ENCODE measurements at places on chromosomes 2 and 18.

DNA sequence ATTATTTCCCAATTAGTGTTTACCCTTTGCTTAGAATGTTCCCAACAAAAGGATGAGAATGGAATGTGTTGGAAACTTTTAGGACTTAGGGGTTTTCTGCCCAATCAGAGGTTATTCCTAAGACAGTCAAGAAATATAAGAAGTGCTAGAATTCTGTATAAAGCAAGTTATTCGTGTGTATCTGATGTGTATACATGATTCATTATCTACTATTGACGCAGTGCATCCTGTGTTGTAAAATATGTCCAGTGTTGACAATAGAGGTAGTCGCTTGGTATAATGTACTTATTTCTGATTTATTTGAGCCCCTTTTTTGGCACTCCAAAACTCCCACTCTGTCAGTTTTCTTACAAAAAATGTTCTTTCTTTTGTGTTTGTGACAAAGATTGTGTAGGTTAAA is 881 bp downstream of the PIKFYVE start:
- DNase-seq = no peak

GRCh38 chr2:12501469-12502158 is 215.1 kb upstream of the TRIB2 start:
- DNase-seq = peak; percentile 76

GRCh38 chr18:23143016-23143814 is 7.9 kb downstream of the CABLES1 start:
- no peak for DNase-seq

- DNase-seq = no peak
Observed at GRCh38 chr2:241300000-241300399, 15.5 kb downstream of the HDLBP start.

- DNase-seq = no peak
Observed at GRCh38 chr2:134284119-134284670, 30.3 kb downstream of the MGAT5 start.

GRCh38 chr2:181646415-181646987 is 10.4 kb downstream of the CERKL start:
- DNase-seq = no peak

DNA sequence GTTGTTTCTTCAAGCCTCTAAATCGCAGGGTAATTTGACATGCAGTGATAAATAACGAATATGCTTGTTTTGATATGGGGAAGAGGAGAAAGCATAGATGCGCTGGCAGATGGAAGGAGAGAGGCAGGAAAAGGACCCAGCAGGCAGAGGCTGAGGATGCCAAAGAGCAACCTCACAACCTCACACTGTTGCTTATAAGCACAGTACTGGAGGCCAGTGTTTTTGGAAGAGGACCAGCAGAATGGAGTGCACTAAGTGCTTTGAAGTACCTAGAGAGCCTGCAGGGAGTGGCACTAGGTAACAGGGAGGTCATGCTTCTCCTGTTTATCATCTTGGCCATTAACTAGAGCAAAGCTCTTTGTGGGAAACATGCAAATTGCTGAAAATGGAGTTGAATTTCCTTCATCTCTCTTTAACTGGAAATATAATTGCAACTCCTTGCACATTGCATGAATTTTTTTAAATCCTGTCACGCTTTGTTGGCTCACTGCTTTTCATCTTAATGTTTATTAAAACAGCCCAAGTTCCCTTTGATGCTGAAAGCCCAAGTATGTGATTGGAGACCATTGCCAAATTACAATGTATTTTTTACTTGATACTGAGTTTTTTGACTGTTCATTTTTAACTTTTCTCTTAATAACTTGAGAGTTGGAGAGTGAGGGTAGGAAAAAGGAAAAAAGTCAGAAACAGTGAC is 236.4 kb downstream of the LRRTM1 start:
- DNase-seq = no peak

DNA sequence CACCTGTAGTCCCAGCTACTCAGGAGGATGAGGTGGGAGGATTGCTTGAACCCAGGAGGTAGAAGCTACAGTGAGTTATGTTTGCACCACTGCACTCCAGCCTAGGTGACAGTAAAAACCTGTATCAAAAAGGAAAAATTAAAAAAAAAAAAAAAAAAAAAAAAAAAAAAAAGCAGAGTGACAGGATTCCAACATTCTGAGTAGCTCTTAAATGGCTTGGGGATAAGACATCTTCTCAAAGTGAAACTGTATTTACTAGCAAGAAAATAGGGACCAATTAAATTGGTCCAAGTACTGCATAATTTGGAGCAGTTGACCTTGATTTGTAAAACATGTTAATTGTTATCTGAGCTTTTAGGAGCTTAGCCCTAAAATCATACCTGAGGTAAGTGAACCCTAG is 65.7 kb upstream of the TMEM247 start:
- no peak for DNase-seq

DNA sequence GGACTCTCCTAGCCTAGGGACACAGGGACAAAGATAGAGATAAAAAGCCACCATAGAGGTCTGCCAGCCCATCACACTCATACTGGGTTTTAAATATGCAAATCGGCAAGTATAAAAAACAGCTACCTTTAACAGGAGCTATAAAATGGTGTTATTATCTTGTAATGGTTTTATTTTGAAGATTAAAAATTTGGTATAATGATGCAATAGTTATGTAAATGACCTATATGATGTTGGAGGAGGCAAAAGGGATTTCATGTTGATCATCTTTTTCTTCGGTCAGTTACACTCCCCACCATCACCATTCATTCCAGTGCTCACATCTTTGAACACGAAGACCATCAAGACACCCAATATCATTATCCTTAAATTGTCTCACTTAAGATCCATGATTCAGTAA is 11.2 kb downstream of the ZNF521 start:
- DNase-seq = no peak

- DNase-seq = no peak
Observed at GRCh38 chr2:28219138-28219537, 173.5 kb upstream of the FOSL2 start.

GRCh38 chr2:37639631-37640030 is 31.8 kb downstream of the CDC42EP3 start:
- DNase-seq = no peak

DNA sequence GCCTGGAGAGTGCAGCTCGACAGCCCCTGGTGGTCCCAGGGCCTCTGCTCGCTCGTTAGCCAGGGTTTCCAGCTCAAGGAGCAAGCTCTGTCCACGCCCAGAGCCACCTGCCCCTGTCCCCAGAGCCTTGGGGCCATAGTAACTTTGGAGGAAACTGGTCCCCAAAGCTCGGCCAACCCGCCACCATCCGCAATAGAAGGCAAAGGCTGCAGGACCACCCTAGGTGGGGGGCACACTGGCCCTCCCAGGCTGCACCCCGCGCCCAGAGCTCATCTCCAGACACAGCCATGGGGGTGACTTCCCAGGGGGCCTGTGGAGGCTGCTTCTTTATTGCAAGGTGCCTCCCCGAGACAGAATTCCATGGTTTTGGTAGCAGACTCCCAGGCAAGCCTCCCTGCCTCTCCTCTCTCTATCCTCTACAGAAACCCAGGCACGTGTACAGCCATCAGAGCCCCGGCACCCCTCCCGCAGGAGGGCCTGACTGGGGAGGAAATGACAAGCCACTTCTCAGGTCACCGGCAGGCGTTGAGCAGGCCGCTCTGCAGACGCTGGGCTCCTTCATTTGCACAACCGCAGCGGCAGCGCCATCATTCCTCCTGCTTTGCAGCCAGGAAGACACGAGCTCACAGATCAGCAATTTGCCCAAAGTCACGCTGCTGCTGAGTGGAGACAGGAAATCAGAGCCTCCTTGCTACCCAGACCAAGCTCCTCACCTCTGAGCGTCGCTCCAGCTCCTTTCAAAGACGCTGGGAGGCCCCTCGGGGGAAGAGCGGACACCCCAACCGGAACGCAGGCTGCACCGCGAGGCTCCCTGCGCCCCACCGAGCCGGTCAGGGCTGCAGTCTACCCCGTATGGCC is 80.2 kb downstream of the NDUFA10 start:
- DNase-seq = no peak

DNA sequence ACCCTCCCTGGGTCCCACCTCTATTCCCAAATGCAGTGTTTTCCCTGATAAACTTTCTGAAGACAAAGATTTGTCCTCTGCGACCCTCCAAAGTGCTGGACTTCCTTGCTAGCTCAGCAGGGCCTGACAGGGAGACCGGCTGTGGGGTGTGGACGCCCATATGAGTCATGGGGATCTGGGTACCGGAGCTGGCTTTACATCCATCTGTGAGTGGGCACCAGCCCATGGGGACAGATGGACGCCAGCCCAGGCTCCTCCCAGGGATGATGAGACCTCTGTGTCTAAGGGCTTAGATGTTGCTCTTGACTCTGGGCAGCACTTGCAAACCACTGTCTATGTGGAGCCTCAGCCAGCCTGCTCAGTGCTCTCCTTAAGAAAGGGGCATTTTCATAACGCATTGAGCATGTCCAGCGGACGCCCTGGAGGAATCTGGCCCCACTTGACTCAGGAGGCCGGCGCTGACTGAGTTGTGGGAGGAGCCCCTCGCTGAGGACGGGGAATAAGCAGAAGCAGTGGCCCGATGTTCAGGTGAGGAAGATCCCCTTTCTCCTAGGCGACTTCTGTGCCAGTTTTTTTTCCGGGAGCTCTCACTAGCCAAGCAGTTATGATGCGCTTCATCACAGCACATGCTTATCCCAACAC is 229.4 kb upstream of the MYT1L start:
- no peak for DNase-seq

DNA sequence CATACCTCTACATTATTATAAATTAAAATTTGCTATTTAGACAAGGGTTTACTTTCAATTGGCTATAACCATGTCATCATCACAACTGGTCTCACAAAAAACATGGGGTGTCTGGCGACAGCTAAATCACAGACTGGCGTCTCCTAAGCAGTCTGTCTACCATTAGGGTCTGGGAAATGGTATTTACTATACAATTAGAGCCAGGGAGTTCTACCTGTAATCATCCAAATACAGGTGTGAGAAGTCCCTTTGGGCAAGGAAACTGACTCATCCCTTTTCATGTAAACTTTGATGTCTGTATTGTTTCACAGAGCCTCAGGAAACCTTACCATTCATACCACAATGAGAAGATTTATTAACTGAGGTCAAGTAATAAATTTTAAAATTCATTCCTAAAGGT is 126.7 kb downstream of the OLA1 start:
- no peak for DNase-seq

DNA sequence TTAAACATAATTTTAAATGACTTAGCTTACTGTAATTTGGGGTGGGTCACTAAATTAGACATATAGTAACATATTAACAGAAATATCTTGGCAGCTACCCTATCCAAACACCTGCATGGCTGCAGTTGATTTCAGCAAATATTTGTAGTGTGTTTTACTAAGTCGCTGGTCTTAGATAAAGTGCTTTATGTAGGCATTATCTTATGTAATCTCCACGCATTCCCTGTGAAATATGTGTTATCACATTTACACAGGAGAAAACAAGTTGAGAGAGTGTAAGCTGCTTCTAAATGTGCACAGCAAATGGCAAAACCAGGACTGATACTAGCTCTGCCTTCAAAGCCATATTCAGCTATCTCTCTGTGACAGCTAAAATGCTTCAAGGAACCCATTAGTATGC is 72.0 kb downstream of the NYAP2 start:
- no peak for DNase-seq

Measured in GM12878 (cell line).